ENCODE measurements at places on chromosomes 12 and 14.

- no peak for DNase-seq
These were observed 177.2 kb downstream of the KIF26A start for GRCh38 chr14:104315625-104316024.

DNA sequence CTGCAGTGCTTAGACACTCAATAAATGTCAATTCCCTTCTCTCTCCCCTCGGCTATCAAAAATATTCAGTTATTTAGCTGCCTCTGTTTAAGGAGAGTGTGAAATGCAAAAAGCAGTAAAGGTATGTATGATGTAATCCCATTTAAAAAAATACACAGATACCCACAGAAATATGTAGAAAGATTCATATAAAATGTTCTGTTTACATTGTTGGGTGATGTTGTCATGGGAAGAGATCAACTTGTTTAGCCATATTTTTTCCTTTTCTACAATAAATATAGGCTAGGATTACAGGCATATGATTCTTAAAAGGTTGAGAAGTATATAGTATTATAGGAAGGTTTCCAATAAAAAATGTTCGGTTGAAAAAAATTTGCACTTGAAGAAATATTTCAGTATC is 7.8 kb downstream of the PPP2R3C start:
- DNase-seq = no peak

DNA sequence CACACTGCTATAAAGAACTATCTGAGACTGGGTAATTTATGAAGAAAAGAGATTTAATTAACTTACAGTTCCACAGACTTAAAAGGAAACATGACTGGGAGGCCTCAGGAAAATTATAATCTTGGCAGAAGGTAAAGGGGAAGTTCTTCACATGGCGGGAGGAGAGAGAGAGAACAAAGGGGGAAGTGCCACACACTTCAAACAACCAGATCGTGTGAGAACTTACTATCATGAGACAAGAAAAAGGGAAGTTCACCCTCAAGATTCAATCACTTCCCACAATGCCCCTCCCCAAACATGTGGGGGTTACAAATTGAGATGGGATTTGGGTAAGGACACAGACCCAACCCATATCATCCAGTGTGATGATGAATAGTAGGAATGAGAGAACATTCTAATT is 366.5 kb downstream of the LRFN5 start:
- DNase-seq = no peak

- DNase-seq = no peak
These were observed 222.1 kb downstream of the AACS start for GRCh38 chr12:125287155-125287847.

- no peak for DNase-seq
These were observed 4.4 kb upstream of the SOCS2 start for GRCh38 chr12:93568091-93568490.

DNA sequence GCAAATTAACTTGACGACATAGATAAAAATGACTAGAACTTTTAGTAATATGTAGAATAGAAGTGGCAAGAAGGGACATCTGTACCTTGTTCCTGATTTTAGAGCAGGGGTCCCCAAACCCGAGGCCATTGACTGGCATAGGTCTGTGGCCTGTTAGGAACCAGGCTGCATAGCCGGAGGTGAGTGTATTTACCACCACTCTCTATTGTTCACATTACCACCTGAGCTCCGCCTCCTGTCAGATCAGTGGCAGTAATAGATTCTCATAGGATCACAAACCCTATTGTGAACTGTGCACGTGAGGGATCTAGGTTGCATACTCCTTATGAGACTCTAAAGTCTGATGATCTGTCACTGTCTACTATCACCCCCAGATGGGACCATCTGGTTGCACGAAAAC is 113.6 kb upstream of the AVPR1A start:
- no peak for DNase-seq

GRCh38 chr12:25434515-25434914 is 118.6 kb downstream of the LMNTD1 start:
- no peak for DNase-seq

DNA sequence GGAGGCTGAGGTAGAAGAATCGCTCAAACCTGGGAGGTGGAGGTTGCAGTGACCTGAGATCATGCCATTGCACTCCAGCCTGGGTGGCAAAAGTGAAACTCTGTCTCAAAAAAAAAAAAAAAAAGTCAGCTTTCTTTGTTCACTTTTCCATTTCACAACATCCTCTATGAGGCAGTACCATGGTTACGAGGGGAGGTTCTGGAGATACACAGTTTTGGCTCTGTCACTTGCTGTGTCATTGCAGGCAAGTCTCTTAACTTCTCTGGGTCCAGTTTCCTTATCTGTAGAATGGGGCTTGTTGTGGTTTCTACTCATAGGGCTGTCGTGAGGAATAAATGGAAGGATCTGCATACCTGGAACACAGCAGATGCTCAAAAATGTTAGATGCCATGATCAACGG is 75.6 kb upstream of the SLC24A4 start:
- DNase-seq = peak; percentile 37

DNA sequence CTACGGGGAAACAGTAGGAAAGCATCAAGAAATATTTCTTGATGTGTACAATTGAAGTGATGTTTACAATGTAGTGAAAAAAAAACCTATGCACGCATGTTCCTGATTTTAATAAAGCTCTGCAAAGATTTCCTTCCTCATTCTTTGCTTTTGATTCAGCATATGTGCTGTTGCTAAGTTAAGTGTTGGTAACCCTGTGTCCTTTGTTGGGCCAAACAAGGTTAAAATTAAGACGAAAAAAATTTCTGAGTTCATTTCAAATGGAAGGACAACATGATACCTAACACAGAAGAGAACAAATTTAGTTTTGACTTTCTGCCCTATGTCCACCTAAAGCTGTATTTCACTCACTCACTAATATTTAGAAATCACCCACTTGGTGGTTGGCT is 62.8 kb downstream of the PPP2R5C start:
- no peak for DNase-seq

DNA sequence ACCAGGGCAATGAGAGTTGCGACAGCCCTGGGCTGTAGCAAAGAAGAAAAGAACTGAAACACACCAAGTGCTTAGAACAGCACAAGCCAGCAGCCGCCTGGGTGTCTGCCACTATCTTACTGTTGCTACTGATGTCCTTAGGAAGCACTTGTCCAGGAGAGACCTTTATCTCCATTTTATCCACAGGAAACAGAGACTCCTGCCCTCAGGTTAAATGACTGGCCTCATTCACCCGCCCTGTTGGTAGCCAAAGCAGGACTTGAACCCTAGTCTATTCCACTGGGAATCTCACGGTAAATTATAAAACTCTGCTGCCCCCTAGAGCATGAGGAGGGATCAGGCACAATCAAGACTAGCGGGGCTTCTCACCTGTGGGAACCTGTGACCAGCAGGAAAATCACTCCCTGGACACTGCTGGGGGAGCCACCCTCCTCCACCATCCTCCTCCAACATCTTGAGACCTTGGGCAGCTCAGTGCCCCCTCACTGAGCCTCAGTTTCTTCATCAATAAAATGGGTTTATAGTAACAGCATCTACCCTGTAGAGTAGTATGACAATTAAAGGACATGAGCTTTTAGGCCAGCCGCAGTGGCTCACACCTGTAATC is 20.5 kb upstream of the TESC start:
- no peak for DNase-seq

Measured in CD4-positive, alpha-beta T cell treated with Interferon gamma for 1 hour (primary cell).